NCI-H1417 treated with DMSO at 0.1 percent for 48 hours (cell line): ENCODE measurements at places on chromosomes 4 and X.

- DNase-seq = no peak
Measured at GRCh38 chrX:45811326-45811725, 610.6 kb upstream of the DIPK2B start.

GRCh38 chr4:43709443-43709842, 739.2 kb downstream of the KCTD8 start:
- no peak for DNase-seq

- no peak for DNase-seq
Measured at GRCh38 chrX:26414534-26414933, 198.6 kb downstream of the MAGEB5 start.

GRCh38 chr4:6920171-6920570, 10.5 kb downstream of the TBC1D14 start:
- DNase-seq = no peak

DNA sequence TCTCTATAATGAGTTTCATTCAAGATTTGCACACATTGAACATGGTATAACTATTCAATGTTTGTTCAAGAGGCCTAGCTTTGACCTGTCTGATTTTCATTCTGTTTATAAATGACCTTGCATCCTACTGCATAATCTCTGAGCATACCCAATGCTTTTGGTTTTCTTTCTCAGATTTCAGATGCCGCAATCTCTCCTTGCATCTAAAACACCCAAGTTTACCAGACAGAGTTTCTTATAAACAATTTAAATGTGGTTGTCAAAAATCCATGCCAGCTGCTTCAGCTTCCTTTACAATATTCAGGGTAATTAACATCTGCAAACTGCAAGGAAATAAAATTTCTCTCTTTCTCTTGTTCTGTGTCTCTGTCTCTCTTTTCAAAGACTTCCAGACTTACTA, 123.0 kb upstream of the PCDH18 start:
- DNase-seq = no peak

DNA sequence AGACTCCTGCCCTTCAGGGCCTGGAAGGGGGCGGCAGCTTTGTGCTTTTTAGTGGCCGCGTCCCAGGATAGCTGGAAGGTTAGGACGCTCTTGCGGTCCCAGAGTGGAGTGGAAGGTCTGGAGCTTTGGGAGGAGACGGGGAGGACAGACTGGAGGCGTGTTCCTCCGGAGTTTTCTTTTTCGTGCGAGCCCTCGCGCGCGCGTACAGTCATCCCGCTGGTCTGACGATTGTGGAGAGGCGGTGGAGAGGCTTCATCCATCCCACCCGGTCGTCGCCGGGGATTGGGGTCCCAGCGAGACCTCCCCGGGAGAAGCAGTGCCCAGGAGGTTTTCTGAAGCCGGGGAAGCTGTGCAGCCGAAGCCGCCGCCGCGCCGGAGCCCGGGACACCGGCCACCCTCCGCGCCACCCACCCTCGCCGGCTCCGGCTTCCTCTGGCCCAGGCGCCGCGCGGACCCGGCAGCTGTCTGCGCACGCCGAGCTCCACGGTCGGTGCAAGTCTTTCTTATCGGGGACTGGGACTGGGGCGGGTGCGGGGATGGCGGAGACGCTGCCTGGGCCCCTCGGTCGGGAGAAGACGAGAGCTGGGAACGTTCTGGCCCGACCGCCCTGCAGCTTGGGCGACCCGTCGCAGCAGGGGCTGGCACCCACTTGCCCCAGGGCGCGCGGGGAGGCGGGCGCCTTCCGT, at the start of gene EDNRA:
EDNRA (plus strand) TSS at position 207 of the 686 bp plus-strand sequence. CDS start 4,585 bp downstream, outside the sequence.
- no peak for DNase-seq

- no peak for DNase-seq
Measured at GRCh38 chr4:708631-708933, 3.0 kb downstream of the PCGF3 start.

GRCh38 chr4:185592845-185593488, 57.7 kb upstream of the PDLIM3 start:
- DNase-seq = no peak

- no peak for DNase-seq
Measured at GRCh38 chrX:112651766-112652165, 28.0 kb downstream of the LHFPL1 start.

GRCh38 chr4:100539706-100540105, 21.9 kb upstream of the EMCN start:
- no peak for DNase-seq

DNA sequence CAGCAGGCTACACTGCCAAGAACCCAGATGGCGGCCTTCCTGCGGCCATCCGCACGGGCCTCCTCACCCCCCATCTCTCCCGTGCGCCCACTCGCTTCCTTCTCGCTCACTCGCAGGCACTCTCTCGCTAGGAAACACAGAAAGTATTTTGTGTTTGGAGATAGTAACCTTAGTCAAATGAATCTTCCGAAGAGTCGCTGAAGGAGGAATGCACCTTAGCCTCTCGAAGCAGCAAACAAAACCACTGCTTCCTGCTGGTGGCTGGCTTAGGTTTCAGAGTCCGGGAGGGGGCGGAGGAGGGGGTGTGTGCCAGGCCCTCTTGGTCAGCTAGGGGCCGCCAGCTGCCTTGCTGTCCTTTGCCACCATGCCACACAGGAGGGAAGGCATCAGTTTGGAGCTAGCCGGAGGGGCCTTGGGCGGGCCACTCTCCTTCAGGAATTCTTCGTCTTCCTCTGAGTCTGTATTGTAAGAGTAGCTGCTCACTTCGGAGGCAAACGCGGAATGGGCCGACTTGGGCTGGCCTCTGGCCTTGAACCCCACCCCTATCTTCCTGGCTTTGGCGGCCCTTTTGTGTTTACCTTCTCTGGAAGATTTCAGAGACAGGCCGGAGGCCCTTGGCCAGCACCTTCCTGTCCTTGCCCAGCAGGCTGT, 73.2 kb upstream of the UCP1 start:
- DNase-seq = no peak

GRCh38 chr4:74675673-74676279, 118.5 kb downstream of the BTC start:
- no peak for DNase-seq
